NCI-H1048 (cell line): ENCODE measurements at places on chromosomes 2 and 18.

DNA sequence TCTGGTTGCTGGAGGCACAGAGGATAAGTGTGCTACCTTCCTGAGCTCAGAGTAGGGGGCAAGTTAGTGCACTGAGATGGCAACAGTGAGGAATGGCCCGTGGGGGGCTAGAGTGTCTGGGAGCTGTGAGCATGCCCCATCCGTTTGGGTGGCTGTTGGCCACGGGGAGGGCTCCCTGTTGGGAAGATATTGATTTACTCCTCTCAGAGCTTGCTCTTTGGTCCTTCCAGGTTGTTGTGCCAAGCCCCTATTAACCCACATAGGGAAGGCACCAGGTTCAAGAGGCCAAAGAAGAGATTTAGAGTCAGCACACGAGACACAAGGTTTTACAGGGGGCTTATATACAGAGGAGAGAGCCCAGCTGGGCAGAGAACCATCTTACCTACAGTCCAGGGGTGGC, 318.8 kb downstream of the TSN start:
- DNase-seq, result no peak

- no peak for DNase-seq
Measured at GRCh38 chr2:64978514-64979268, 10.5 kb upstream of the SLC1A4 start.

DNA sequence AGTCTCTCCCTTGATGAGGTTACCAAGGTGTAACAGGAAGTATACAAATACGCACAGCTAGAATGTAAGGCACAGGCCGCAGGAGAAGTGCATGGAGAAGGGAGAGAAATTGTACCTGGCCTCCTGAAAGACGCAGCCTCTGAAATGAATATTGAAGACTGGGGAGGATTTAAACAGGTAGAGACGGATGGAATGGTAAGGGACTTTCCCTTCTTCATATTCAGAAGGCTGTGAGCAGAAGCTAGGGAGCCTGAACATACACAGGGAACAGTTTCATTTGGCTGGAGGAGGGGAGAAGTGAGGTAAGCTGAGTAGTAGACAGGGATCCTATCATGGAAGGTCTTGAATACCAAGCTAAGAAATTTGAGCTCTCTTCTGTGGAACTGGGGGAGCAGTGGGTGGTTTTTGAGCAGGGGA, 112.7 kb downstream of the ANKRD44 start:
- no peak for DNase-seq

GRCh38 chr2:163563336-163563735, 172.5 kb downstream of the FIGN start:
- DNase-seq, result no peak

GRCh38 chr2:205585449-205586383, 96.6 kb upstream of the NRP2 start:
- no peak for DNase-seq

- DNase-seq, result no peak
Measured at GRCh38 chr18:63292831-63293683, 26.5 kb downstream of the BCL2 start.

- no peak for DNase-seq
Measured at GRCh38 chr2:210452194-210452593, 24.4 kb downstream of the LANCL1 start.

DNA sequence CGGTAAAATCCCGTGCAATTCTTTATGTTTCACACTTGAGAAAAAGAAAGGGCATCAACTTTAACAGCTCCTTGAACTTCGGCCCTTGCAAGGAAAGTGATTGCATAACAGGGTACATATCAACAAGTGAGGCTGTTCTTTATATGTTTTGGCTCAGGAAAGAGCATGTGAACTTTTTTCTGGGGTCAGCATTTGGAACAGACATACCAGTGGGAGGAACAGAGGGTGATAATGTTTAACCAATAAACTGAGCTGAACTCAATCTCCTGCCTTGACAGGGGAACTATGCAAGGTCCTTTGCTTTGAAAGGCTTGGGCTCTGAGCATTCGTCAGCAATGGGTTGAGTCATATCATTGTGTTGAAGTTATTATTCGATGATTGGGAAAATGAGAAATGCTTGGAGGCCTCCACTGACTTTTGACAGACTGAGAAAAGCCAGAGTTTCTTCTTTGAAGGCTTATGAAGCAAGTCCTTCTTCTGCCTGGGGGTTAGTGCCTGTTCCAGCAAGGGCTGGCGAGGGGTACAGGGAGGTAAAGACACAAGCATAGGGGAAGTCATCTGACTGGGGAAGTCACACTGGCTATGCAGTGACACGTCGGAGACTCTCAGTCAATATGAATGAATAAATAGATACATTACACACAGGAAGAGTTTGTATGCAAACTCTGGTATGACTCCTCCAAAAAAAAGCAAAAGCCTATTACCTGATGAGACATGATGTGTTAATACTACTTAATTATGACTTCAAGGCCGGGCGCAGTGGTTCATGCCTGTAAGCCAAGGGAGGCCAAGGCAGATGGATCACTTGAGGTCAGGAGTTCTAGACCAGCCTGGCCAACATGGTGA, 57.2 kb downstream of the CYB5A start:
- no peak for DNase-seq

GRCh38 chr2:229996320-229996719, 72.4 kb downstream of the SLC16A14 start:
- DNase-seq, result no peak

DNA sequence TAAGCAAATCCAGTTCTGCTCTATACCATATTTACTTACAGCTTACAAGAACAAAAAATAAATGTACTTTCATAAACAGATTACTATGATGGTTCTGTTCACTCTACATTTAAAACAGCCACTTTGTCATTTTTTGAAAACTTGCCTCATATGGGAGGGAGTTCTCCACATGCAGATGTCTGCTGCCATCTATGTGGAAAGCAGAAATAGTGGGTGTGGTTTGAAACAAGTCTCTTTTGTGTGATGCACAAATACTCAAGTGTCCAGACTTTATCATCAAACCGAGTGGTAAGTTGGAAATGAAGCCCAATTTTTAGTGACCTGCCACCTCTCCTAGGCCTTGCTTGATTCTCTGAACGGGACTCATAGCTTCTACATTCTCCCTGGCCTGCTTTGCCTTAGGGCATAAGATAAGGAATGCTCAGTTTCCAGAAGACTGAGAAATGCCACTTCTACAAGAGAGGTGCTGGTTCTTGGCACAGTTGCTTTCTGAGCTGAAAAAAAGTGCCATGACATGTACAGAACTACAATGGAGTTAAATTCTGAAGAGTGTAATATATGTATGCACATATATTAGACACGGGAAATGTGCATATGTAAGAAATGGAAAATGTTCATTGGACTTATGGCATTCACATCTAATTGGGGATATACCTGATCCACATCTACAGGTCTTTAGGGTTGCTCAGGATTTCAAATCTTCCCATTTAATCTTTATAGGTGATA, 221.0 kb downstream of the SLC8A1 start:
- no peak for DNase-seq
